Stimulated activated CD8-positive, alpha-beta memory T cell treated with anti-CD3 and anti-CD28 coated beads, Interleukin-4, amount 100 ng/mL, for 4 hours (primary cell): ENCODE measurements at places on chromosomes 4 and X.

DNA sequence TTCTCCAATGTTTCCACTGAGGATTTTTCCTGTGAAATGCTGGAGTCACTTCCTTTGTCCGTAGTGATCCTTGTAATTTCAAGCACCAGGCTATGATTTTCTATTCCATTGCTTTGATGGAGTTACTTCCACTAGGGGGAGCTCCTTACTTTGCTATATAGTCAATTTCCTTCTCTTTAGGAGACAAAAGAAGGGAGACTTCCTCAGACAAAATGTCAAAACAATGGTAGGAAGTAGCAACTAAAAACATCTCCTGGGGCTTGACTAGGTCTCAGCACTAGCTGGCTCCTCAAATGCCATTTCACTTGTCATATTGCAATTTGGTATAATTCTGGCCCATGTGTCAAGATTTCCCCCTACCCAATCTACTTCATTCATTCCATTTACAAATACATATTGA is 24.1 kb downstream of the ZCCHC12 start:
- DNase-seq, result no peak

- DNase-seq, result no peak
Observed at GRCh38 chr4:7744142-7744804, 195.4 kb downstream of the AFAP1 start.

DNA sequence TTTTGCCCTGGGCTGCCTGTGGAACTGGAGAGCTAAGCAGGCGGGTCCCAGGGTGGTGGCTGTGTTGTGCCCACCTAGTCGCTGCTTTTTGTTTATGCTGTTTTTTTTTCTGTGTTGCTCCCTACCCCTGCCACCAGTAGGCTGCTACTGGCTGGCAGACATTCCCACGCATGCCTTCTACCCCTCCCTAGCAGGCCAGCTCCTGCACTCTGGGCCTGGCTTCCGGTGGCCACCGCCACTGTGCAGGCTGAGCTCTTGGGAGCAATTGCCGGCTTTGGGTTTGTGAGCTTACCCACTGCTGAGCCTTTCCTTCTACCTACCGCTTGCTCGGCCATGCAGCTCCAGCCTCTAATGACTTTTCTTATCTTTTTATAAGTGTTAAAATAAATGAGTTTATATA is 57.6 kb downstream of the RBM46 start:
- DNase-seq, result no peak

DNA sequence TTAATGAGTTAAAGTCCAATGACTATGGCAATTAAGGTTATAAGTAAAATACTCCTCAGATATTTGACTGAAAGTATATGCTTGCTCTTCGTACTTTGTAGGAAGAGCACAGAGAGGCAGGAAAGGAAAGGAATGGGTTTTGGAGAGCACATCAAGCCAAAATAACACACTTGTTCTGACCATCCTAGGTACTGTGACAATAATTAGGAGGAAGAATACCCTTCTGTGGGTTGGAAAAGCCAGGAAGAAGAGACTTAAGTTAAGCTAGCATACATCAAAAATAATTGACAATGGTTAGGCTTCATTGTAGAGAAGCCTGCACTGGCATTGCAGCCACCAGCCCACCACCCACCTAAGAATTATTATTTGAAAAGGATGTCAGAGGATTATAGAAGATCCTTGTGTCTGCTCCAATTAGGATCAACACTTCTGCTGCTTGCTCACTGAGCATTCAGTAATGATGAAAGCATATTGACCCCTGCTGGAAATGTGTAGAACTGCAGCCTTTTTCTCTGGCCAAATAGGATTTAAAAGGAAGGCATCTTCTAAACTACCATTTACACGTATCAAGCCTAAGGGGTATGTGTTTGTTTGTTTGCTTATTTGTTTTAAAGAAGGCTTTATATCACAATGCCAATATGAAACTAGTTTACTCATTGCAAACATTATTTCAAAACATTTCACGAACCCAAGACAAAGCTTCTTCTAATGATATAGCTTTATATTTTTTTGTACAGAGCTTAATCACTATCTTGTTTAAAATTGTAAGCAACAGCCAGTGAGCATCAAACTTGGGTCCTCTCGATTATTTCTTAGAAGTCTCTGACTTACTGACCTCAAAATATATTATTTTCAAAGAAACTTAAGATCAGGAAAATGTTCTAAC is 286.2 kb upstream of the TET2 start:
- no peak for DNase-seq

- no peak for DNase-seq
Observed at GRCh38 chrX:10486373-10486772, 134.0 kb downstream of the MID1 start.

DNA sequence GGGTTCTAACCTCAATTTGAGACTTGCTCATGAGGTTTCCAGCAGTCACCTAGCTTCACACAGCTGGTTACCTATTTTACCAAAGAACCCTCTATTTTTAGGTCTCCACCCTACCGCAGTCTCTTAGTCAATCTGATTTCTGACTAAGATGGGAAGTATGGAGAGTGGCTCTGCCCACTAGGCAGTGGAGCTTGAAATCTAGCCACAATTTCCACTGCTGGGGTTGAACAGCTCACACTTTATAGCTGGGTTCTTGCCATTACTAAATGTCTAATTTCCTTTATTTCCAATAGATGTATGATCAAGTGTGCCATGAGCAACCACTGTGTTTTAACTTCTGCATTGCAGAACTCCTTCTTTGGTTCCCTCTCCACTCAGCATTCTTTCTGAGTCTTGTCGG is 43.1 kb downstream of the GASK1B start:
- no peak for DNase-seq

DNA sequence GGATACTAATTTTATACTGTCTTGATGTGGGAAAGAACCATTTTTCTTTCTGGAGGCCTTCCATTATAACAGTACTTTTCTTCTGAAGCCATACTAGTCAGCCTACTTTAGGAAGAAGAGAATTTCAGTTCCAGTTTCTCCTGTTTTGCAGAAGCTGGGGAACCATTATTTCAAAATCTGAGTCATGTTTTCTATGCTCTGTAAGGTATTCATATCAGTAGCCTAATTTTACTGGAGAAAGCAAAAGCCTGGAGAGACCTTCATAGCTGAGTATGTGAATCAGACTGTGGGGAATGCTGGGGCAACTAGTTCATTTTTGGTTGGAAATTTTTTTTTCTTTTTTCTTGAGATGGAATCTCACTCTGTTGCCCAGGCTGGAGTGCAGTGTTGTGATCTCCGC is 22.4 kb downstream of the AFF1 start:
- no peak for DNase-seq
